ENCODE measurements at places on chromosomes 6 and 20.
A peak's percentile ranks its signal among the peaks of the same experiment; 100 is the strongest.

DNA sequence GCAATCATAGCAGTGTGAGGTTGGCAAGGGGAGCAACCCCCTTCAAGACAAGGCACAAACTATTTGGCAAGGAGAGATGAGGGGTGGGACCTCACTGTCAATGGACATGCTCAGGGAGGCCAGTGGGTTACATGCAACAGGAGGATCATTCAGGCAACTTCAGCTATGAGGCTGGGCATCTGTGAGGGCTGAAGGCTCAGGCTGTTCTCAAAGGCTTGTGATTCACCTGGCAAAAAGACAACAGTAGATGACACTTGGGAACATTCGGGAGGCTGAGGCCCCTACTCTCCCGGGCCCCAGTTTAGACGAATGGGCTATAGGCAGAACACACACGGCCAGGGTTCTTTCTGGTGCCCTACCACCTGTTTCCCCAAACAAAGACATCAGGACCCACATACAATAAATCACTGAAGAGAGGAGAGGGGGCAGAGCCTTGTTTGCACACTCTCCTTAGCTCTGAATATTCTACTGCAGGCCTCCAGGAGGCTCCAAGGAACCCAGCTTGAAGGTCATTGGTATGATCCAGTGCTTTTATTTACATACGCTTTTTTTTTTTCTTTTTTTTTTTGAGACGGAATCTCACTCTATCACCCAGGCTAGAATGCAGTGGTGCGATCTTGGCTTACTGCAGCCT, 7.9 kb downstream of the TUBB start:
- no peak for DNase-seq

DNA sequence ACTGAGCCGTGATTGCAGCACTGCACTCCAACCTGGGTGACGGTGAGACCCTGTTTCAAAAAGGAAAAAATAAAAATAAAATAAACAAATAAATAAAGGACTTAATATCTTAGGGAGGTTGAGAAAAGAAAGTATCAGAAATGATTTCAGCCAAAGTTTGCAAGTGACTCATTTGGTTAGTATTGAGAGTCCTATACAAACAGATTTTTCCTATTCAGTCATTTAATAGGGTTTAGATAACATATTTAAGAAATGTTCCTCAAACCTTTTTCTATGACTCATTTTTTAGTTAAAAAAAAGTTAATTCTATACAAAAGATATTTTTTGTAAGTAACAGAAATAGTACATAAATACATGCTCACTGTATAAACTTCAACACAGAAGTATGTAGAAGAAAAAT, 235.1 kb downstream of the GJA1 start:
- DNase-seq: no peak

- DNase-seq: no peak
Measured at GRCh38 chr6:16296061-16296670, 57.8 kb downstream of the GMPR start.

- no peak for DNase-seq
Measured at GRCh38 chr6:76631622-76632021, 559.2 kb upstream of the IMPG1 start.

DNA sequence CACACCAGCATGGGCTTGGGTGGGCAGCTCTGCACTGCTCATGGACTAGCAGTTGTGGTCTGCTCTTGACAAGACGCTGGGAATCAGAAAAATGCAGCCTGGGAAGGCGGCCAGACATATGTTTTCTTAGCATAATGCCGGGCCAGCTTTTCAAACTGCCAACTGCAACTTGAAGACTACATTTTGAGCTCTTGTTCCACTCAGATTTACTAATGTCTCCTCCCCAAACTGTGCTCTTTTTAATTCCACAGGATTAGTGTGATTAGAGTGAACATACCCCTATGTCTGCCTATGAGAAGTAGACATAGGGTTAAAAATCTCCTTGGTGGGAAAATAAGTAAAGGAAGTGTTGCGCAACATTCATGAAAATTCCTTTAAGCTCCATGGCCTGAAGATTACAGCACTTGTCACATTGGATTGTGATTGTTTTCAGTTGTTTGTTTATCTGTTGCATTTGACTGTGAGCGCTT, 5.3 kb upstream of the FNDC1 start:
- peak; percentile 39 for DNase-seq

GRCh38 chr6:106973836-106974335, 643 bp downstream of the CD24 start:
- no peak for DNase-seq

- DNase-seq: no peak
Measured at GRCh38 chr20:51889466-51889865, 87.1 kb upstream of the SALL4 start.

DNA sequence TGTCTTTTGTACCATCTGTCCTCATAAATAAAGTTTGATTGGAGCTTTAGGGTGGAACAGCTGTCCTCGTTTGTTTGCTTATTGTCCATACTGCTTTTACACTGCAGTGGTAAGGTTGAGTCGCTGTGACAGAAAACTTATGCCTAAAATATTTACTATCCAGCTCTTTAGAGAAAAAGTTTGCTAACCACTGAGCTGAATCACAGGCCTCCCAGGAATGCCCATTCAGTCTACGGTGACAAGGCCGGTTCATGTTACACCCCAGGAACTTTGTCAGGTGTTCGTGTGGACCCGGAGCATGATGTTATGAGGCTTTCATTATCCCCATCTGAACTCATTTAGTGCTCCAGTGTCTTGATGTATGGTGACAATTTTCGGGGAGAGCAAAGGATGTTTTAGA, 401.1 kb downstream of the SAMD5 start:
- no peak for DNase-seq

- peak; percentile 43 for DNase-seq
Measured at GRCh38 chr6:25968769-25969168, 6.2 kb downstream of the TRIM38 start.

DNA sequence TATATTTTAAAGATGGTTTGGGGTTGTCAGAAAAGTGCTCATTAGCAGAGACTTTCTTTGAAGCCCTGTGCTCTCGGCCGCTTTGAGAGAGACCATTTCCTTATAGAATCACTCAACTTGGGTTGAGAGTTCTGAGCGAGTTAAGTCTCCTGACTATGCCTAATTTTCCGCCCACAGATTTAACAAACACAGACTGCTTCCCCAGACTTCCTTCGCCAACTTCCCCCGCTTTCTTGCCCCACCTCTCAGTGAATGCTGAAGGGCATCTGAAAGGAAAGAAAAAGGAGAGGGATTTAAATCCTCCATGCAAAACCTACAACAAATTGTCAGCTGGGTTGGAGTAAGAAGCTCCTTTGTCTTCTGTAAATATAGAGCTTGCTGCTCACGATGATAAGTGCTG, 224.0 kb downstream of the EYA2 start:
- DNase-seq: no peak

- DNase-seq: no peak
Measured at GRCh38 chr6:139066080-139066479, 37.5 kb downstream of the ABRACL start.

GRCh38 chr20:49356676-49357075, 78.8 kb upstream of the ZNFX1 start:
- DNase-seq: no peak

GRCh38 chr6:43081043-43081442, 4.9 kb downstream of the PTK7 start:
- no peak for DNase-seq

- DNase-seq: no peak
Measured at GRCh38 chr6:4368649-4369048, 233.3 kb upstream of the ECI2 start.

DNA sequence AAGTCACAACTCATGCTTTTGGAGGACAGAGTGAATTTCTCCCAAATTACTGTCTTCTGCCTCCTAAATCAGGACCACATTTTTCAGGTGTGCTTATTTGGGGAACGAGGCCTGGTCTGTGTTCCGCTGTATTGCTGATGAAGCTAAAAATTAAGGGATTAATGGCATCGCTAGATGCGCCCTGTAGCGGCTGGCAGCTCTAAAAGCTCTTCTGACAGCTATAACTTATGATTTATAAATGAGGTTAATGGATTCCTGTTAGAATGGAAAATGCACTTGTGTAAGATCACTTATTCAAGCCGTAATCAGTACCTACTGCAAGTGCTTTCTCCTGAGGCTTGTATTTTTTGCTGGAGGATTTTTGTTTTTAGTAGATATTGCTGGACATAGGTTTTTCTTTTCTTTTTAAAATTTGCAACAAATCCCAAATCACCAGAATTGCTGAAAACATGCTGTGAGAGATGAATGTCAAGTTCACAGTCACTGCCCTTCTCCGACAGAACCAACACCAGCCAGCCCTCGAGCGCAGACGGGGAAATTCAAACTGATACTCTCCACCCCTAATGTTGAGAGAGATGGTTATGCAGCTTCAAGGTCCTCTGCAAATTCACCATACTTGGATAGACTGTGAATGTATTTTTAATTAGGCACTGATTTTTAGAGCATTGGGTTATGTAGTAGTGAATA, 49.1 kb downstream of the AKAP12 start:
- no peak for DNase-seq

GRCh38 chr6:133052465-133052864, 188.7 kb upstream of the EYA4 start:
- no peak for DNase-seq

GRCh38 chr6:126553854-126554253, 213.9 kb downstream of the CENPW start:
- DNase-seq: no peak

DNA sequence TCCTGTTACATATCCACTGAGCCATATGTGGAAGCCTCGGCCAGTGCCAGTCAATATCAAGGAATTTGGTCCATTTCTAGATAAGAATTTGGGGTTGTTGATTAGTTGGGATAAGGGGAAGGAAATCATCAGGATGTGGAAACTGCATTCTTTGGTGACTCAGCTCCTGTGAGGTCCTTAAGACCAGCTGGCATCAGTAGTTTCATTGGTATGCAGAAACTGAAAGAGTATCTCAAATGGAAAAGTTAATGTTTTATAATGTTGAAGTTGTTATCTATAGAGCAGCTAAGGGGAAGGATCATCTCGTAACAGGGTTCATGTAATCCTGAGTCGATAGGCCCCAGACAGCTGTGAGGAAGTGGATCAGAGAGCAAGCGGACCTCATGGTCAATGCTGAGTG, 87.9 kb upstream of the PRND start:
- peak; percentile 35 for DNase-seq

GRCh38 chr6:118603372-118603771, 48.0 kb downstream of the CEP85L start:
- no peak for DNase-seq

GRCh38 chr6:169618526-169619490, 83.0 kb downstream of the WDR27 start:
- DNase-seq: peak; percentile 49

- DNase-seq: no peak
Measured at GRCh38 chr6:108130262-108130661, 35.6 kb upstream of the NR2E1 start.

DNA sequence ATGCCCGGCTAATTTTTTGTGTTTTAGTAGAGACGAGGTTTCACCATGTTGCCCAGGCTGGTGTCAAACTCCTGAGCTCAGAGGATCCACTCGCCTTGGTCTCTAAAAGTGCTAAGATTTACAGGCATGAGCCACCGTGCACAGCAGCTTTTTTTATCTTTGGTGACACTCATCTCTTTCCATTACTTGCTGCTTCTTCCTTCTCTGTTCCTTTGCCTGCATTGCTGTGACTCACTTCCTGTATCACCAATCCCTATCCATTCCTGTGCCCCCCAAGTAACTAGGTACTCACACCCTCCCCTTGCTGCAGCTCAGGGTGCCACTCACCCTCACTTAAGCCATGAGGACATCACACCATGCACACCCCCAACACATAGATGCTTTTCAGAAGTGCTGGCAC, 24.6 kb downstream of the KHDC1L start:
- DNase-seq: no peak

DNA sequence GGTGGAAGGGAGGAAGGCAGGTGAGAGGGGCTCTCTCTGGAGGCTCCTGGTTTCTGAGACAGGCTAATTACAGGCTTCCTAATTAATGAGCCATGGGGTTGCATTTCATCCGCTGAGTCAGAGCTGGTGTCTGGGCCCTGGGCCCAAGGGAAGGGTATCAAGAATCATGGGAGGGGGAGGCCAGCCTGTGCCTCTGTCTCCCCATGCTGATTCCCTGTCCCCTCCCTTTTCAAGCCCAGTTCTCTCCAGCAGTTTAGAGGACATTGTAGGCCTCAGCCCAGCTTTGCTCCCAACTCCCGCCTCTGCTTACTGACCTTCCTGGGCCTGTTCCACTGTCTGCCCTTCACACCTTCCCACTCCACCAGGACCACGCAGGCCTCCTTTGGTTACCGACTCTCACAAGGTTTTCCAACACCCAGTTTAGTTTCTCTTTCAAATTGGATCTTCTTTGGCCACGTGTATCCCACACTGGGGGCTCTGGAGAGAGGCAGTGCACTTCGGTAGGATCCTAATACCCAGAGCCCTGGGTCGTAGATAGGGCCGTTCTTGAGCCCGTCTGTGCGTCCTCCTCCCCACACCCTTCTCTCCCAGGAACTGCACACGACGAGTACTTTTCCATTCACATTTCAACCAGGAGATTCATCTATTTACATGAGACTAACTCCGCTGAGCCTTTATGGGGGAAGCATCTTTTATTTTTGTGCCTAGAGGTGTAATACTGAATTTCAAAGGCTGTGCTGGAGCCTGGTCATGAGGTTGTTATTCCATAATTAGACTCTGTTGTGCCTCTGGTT, 18.2 kb upstream of the AVP start:
- no peak for DNase-seq

- no peak for DNase-seq
Measured at GRCh38 chr6:30830438-30830837, 53.9 kb upstream of the DDR1 start.

DNA sequence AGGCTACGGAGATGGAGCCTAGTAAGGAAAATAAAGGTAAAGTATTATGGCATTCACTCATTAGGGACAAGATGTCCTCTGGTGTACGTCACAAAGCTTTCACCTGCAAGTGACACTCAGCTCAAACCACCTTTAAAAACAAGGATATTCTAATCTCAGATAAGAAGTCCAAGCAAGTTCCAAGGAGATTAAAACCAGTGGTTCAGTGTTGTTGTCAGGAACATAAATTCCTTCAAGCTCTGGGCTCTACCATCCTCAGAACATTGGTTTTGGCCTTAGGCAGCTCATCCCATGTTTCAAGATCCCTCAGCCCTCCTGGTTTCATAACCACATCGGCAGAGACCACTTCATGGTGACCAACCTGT, 116.5 kb downstream of the LY86 start:
- no peak for DNase-seq

DNA sequence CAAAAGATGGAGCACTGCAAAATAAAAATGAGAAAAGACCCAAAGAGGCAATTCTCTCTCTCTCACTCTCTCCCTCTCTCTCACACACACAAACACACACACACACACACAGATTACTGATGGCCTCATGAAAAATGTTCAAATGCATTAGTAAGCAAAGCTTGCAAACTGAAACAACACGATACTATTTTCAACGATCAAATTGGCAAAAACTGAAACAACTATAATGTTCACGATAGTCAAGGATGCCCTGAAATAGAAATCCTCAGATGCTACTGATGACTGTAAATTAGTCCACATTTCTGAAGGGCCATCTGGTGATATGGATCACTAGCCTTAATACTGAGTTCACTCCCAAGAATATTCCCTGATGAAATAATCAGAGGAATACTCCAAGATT, 100.8 kb downstream of the TRERF1 start:
- DNase-seq: no peak

- no peak for DNase-seq
Measured at GRCh38 chr6:96816301-96816817, 20.9 kb downstream of the GPR63 start.

GRCh38 chr6:101534821-101535220, 141.3 kb downstream of the GRIK2 start:
- DNase-seq: no peak

Data from fibroblast of the conjunctiva (primary cell).